IPS-NIHi11 (cell line): ENCODE measurements at places on chromosomes 4 and X.
A peak's percentile ranks its signal among the peaks of the same experiment; 100 is the strongest.

GRCh38 chr4:161364681-161365080 is 799.1 kb downstream of the FSTL5 start:
- no peak for DNase-seq

DNA sequence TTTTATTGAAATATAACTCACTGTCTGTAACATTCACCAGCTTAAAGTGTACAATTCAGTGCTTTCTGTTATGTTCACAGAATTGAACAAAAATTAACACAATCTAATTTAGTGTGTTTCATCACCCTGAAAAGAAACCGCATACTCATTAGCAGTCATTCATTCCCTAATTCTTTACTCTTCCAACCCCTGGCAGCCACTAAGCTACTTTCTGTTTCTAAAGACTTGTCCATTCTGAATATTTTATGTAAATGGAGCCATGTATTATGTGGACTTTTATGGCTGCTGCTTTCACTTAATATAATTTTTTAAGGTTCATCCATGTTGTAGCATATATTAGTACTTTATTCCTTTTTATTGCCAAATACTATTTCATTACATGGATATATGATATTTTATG is 94.7 kb upstream of the ATP8A1 start:
- DNase-seq = no peak

GRCh38 chr4:159390648-159391047 is 287.8 kb downstream of the RAPGEF2 start:
- no peak for DNase-seq

DNA sequence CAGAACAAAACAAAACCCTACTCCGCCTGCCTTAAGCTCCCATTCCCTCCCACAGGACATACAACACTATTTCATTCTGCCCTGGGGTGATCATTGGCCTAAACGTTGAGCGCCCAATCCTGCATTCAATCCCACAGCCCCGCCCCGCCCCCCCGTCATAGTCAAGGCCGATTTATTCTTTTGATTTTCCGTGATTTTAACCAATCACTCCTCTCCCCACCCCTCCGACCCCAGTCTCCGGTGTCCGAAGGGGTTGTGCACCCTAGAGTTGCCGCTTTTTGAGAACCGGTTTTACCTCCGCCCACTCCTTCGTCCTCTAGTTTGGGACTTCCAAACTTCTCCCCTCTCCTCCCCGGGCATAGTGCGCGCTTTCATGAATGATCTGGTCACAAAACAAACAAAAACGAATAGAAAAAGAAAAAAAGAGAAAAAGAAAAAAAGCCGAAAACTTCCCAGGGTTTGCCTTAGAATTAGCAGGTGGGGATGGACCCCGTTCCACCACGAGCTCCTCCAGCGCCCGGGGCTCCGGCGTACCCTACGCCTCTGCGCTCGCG is 446 bp upstream of the UBE2A start:
- peak; percentile 20 for DNase-seq

DNA sequence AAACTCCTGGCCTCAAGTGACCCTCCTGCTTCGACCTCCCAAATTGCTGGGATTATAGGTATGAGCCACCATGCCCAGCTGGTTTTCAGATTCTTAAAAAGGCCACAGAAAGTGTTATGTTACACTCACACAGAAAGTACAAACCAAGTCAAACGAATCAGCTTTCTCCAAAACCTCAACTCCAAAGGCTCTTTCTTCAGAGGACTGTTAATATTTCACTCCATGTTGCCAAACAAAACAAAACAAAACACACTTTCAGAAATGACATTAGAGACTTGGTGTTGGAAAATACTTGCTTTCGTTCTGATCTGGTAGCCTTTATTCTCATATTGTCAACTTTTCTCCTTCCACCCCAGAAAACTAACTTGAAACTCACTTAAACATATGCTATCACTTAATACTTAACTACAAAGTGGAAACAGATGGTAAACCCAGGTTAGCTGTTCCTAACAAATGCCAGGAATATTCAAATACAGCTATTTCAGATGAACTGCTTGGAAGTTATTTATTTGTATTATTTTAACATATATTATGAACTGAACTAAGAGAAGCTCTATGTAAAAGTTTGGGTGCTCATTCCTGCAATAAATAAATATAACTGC is 34.7 kb downstream of the RLIM start:
- DNase-seq = no peak

- DNase-seq = no peak
Observed at GRCh38 chr4:39852636-39853035, 125.1 kb downstream of the PDS5A start.

GRCh38 chrX:40018041-40018440 is 79.7 kb downstream of the BCOR start:
- DNase-seq = no peak

DNA sequence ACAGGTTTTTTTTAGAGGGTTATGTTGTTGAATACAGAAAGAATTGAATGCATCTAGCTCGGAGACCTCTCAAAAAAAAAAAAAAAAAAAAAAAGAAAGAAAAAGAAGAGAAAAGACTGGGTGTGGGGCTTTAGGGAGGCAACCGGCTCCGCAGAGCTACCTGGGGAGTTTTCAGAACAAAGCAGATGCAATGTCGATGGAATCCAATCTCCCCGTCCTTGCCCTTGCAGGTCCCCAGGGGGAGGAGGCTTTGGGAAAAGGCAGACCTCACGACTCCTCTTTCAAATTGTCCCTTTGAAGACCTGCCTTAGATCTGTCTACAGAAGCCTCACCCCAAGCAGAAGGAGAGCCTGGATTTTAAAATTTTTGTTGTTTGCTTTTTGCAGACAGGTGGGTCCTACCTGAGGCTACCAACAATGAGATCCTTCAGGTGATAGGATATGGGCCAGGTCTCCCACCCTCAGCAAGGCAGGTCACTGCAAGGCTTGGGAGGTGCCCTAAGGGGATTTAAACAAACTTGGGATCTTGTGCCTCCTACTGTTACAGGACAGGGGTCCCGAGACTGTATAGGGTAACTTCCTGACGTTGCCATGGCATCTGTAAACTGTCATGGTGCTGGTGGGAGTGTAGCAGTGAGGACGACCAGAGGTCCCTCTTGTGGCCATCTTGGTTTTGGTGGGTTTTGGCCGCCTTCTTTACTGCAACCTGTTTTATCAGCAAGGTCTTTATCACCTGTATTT is 75.2 kb upstream of the PRKX start:
- peak; percentile 10 for DNase-seq

- no peak for DNase-seq
Observed at GRCh38 chr4:90349636-90350035, 222.4 kb downstream of the CCSER1 start.

DNA sequence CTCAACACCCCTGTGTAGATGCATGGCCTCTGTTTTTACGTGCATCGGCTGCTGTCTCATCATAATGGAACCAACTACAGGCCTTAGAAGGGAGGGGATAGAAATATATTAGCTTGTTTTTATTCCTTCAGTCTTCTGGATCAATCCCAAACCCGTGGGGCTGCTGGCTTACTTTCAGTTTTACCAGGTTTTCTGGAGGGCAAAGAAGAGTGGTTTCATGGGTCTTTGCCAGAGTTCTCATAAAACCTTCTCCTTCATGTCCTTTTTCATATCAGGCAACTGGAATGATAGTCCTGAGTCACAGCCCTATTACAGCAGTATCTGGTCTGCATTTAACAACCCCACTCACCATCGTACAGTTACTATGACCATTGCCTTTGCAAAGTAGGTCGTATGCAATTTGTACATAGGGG is 34.6 kb downstream of the PPP2R2C start:
- DNase-seq = no peak

DNA sequence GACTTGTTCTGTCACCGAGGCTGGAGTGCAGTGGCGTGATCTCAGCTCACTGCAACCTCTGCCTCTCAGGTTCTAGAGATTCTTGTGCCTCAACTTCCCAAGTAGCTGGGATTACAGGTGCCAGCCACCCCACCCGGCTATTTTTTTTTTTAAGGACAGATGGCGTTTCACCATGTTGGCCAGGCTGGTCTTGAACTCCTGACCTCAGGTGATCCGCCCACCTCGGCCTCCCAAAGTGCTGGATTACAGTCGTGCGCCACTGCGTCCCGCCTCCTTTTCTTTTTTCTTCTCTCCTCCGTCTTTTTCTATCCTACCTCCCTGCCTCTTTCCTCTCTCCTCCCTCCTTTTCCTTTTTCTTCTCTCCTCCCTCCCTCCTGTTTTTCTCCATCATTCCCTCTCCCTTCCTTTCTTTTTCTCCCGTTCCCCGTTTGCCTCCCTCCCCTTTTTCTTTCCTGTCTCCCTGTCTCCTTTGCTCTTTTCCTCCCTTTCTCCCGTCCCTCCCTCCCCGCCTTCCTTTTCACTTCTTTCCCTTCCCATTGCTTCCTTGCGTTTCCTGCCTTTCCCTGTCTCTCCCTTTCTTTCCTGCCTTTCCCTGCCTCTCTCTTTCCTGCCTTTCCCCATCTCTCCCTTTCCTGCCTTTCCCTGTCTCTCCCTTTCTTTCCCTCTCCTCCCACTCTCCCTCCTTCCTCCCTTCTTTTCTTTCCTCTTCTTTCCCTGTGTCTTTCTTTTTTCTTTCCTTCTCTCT is 2.1 kb upstream of the SLC25A6 start:
- no peak for DNase-seq

DNA sequence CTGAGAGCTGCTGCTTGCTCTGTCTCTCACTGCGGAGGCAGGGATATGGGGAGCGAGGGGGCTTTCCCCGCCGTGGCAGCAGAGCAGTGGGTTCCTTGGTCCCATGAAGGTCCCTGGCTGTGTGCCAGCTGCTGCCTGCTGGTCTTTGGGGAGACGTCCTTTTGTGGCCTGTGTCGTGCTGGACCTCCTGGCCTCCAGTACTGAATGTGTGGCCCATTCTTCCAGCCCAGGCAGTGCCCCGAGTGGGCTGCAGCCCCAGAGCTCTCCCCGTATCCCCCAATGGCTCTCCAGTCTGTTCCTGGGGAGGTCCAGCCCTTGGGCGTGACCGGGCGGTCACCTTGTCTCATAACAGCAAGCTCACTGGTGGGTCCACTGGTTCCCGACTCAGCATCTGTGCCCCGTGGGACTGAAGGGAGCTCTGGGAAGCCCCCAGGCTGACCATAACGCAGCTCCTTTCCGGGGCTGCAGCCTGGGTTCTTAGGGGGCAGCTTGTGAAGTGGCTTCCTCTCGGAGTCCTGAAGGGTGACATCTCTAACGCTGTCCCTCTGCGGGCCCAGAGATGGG is 115.6 kb downstream of the SMIM20 start:
- DNase-seq = no peak

DNA sequence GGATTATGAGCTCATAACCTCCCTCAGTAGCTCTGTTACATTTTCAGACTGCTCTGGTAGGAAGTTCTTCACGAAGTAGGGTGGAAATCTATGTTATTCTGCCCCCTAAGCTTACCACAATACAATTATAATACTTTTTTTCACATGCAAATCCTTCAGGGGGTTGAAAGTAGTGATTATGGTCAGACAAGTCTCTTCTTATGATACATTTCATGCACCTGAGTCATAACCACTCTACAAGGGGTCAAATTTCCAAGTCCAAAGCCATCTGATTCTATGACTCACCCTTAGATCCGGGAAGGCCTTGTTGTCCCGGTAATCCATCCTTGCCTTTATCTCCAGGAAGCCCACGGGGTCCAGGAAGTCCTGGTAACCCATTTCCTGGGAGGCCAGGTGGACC is 95.2 kb downstream of the ATG4A start:
- DNase-seq = no peak

GRCh38 chr4:138487670-138488069 is 245.5 kb upstream of the SLC7A11 start:
- no peak for DNase-seq

- no peak for DNase-seq
Observed at GRCh38 chrX:65688403-65688871, 21.0 kb downstream of the MSN start.

DNA sequence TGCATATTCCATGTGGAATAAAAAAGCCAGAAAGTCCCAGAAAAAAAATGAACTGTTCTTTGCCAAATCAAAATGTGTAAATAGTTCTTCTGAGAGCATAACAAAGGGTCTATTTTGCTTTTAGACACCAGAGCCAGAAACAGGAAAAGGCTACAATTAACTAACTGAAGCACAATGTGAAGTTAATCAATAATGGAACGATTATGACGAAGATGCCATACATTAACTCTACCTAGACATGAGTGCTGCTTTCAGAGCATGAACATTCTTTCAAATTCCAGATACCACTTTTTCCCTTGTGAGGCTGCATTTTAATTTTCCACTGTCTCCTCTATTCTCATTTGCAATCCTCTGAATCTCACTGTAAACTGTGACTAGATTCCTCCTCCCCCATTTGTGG is 48.7 kb upstream of the PHOX2B start:
- DNase-seq = no peak

DNA sequence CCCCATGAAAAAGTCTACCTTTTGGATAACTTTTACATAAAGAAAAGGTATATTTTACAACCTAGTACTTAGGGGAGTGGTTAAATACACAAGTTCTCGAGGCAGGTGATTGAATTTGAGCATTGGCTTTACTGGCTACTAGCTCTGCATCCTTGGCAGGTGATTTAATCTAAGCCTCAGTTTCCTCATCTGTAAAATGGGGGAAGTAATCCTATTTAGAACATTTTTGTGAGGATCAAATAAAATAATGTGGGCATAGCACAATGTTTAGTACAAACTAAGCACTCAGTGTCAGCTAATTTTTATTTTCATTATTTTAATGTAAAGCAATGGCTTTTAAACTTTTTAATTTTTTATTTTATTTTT is 102.9 kb downstream of the CEP135 start:
- DNase-seq = no peak

GRCh38 chr4:147250062-147250461 is 230.8 kb upstream of the EDNRA start:
- no peak for DNase-seq

GRCh38 chr4:138967313-138967712 is 48.3 kb upstream of the NOCT start:
- DNase-seq = no peak

GRCh38 chr4:7813674-7814073 is 126.0 kb downstream of the AFAP1 start:
- no peak for DNase-seq

GRCh38 chrX:43741843-43742573 is 85.9 kb downstream of the MAOA start:
- no peak for DNase-seq

- DNase-seq = peak; percentile 85
Observed at GRCh38 chr4:153084980-153085630, 119.1 kb upstream of the TRIM2 start.
